ENCODE measurements at places on chromosomes 11 and 22. TPM values are rescaled to one million over a fixed set of nuclear protein-coding genes. Genes with fewer than 3 reads are reported as not detected.

- no peak for DNase-seq
Observed at GRCh38 chr11:36381015-36381360, 84.9 kb downstream of the PRR5L start.

DNA sequence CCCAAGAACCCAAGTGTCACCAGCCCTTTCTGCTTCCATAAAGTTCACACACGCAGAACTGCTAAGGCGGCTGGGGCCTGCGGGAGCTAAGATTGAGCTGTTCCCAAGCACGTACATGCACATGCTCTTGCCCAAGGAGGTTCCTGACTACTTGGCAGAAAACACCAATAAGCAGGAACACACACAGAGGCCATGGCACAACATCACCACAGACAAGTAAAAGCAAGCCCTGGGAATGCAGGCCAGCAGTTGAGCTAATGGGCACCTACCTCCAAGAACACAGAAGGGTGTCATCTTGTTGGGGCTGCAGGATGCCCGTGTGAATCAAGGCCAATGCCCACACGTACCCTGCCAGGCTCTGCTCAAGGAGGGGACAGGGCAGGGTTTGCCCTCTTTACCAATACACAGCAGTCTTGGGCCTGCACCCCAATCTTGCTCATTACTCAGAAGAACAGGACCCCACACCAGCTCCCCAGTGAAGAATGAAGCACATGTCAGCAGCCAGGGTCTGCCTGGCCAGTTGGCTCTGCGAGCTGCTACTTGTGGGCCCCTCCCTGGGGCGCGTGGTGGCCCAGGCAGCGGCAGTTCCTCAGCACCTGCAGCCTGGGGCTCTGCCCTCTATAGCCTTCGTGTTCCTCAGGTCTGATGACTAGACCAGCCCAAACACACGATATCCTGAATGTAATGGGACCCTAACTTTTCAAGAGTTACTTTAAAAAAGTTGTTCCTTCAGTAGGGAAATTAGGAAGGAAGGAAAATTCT is 32.3 kb upstream of the CYP2D6 start:
- no peak for DNase-seq

DNA sequence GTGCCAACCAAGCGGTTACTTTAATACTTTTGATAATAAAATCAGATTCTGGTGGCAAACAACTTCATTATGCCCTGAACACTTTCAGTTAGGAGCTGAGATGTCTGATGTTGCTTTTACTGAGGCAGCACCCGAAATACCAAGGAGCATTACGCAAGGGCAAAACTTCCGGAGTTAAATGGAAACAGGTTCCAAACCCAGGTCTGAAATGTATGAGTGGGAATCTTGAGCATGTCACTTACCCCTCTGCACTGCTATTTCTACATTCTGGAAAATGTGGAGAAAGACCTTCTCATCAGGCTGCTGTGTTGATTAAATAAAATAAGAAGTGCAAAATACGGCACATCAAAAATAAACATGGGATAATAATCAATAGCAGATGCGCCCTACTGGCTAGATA is 315.1 kb downstream of the LARGE1 start:
- DNase-seq: no peak

DNA sequence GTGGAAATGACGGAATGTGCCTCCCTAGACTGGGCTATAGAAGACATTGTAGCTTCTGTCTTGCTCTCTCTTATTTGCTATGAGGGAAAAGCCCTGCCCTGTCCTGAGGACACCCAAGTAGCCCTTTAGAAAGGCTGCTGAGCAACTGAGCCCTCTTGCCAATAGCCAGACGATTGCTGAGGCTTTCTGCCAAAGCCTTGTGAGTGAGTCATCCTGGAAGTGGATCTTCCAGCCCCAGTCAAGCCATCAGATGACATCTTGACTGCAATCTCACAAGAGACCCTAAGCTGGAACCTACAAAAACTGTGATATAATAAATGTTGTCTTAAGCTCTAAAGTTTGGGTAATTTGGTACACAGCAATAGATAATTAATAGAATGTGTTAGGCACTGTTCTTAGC is 3.9 kb upstream of the TRAF6 start:
- no peak for DNase-seq

The OR8D1 gene
- not detected for total RNA-seq
